Ascending aorta (tissue), 2 donors: ENCODE measurements at places on chromosomes 11 and 22. TPM values are rescaled to one million over a fixed set of nuclear protein-coding genes. Genes with fewer than 3 reads are reported as not detected.

KLHL35 gene
- total RNA-seq = not detected

NPAT gene
- total RNA-seq = 2.0 TPM

LRRC56 gene
- not detected for total RNA-seq

C11orf86 gene
- not detected for total RNA-seq

SLC22A12 gene
- total RNA-seq = not detected

OR51B4 gene
- not detected for total RNA-seq

PLAAT5 gene
- total RNA-seq = 0.21 TPM

CAPN5 gene
- 7.9 TPM for total RNA-seq

APOL6 gene
- total RNA-seq = 6.4 TPM
